ENCODE measurements at places on chromosomes 6 and 20. TPM values are rescaled to one million over a fixed set of nuclear protein-coding genes. Genes with fewer than 3 reads are reported as not detected.

The DEFB115 gene
- not detected for polyA plus RNA-seq

The NCOA6 gene
- polyA plus RNA-seq: 43.1 TPM

The LY6G6C gene
- 0.69 TPM for polyA plus RNA-seq

The HLA-DQA2 gene
- polyA plus RNA-seq: 0.36 TPM

The HIVEP1 gene
- 23.2 TPM for polyA plus RNA-seq

The ZSCAN9 gene
- polyA plus RNA-seq: 24.2 TPM

The ACSS1 gene
- 31.8 TPM for polyA plus RNA-seq

The OGFR gene
- polyA plus RNA-seq: 33.2 TPM

All from renal pelvis (tissue), 12 donors.